GM10248 (cell line): ENCODE measurements at places on chromosomes 7 and 10.

DNA sequence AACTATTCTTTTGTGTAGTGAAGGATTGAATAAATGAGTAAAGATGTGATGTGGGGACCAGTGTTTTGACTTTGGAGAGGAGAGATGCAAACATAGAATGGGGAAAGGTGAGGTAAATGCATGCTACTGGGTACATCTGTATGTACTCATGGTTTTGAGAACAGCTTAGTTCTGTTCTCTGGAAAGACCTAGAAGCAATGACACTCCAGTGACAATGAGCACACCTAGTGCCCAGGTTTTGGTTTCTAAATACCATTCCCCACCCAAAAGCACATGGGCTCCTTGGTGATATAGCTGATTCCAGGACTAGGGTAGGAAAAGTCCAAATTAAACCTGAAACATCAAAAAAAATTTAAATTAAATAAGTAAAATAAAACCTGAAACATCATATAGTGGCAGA lies 22.6 kb upstream of the HSPA12A start:
- no peak for DNase-seq

- DNase-seq = no peak
Observed at GRCh38 chr7:155884225-155885166, 72.2 kb upstream of the SHH start.

DNA sequence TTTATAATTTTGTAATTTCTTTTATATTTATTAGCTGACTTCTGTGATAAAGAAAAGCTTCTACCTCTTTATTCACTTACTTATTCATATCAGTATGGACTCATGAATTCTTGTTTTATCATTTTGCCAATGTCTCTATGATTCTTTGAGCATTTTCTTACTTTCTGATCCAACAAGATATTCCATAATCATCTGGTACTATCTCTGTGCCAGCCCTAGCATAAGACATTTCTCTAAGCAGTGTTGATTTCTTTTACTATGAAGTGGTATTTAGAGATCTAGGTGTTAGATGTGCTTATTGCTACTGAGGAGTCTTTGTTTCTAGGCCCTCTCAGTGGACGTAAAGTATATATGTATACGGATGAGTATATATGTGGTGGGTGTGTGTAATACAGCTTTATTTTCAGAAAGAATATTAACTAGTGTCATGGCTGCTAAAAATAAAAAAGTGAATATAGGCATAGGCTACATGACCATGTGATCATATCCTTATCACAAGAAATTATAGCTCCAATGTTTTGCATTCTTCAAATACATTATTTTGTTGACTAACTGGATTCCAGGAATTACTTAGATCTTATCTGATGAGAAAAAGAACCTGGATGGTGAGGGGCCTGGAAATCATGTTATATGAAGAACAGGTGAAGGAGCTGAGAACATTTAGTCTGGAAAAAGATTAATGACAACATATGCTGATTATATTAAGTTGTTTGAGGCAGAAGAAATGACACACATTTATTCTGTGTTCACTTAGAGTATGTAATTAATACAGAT lies 13.1 kb downstream of the PHTF2 start:
- no peak for DNase-seq

- DNase-seq = no peak
Observed at GRCh38 chr10:6120691-6121090, 31.9 kb downstream of the RBM17 start.
